HCT116 (cell line): ENCODE measurements at places on chromosomes 2 and 18. TPM values are rescaled to one million over a fixed set of nuclear protein-coding genes. Genes with fewer than 3 reads are reported as not detected.

DNA sequence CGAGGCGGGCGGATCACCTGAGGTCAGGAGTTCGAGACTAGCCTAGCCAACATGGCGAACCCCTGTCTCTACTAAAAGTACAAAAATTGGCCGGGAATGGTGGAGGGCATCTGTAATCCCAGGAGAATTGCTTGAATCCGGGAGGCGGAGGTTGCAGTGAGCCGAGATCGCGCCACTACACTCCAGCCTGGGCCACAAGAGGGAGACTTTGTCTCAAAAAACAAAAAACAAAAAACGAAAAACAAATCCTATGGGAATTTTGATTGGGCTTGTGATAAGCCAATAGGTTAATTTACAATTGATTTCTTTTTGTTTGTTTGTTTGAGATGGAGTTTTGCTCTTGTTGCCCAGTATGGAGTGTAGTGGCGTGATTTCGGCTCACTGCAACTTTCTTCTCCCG is 24.2 kb upstream of the TOGARAM2 start:
- H3K27me3 ChIP-seq: no peaks in the 10 kb centered on the region
- 0 out of 2 replicates have a peak, but pooled peaks cover 3% of the 10 kb centered on the region for H3K4me1 ChIP-seq
- peak overlapping the region; percentile 42 for H3K4me3 ChIP-seq
- no peak overlapping the region for H3K27ac ChIP-seq
- DNase-seq: peak; percentile 44

DNA sequence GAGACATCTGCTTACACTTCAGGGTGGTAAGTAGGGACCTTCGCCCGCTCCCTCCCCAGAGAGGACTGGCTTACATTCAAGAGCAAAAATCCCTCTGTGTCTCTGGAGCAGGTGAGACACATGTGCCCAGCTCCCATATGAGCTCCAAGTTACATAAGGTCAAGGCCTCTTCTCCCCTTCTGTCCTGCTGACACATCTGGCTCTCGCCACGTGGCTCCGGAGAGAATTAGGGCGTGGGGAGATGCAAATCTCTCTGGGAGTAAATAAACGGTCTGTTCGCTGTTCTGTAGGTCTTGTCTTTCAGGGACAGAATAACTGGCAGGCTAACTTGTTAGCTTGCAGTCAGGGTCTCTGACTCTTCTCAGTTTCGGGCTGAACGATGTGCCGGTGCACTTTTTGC is 16.2 kb downstream of the MRO start:
- no peak overlapping the region for H3K4me3 ChIP-seq
- no peaks in the 10 kb centered on the region for H3K4me1 ChIP-seq
- H3K27me3 ChIP-seq: no peaks in the 10 kb centered on the region
- no peak for DNase-seq
- H3K27ac ChIP-seq: no peak overlapping the region

DNA sequence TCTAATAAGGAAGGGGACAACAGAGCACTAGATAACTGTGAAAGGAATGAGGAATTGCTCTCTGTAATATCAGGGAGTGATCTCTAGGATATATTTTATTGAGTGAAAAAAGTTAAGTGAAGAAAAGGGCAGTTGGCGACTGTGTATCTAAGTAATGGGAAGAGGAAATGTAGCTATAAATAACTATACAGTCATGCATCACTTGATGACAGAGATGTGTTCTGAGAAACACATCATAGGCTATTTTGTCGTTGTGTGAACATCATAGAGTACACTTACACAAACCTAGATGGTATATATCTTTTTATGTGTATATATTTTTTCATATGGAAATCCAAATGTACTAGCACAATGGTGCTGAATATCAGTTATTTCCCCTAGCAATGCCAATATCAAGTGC is 329.3 kb downstream of the TXNL1 start:
- no peaks in the 10 kb centered on the region for H3K4me1 ChIP-seq
- no peaks in the 10 kb centered on the region for H3K36me3 ChIP-seq
- H3K4me3 ChIP-seq: no peak overlapping the region
- H3K27me3 ChIP-seq: no peaks in the 10 kb centered on the region
- DNase-seq: no peak

GRCh38 chr2:237128026-237128703 is 42.5 kb downstream of the COPS8 start:
- H3K4me3 ChIP-seq: no peak overlapping the region
- H3K27me3 ChIP-seq: peaks cover 9% of the 10 kb centered on the region; the same call in 1 of the 2 replicates
- peak; percentile 77 for DNase-seq
- H3K27ac ChIP-seq: no peak overlapping the region
- H3K4me1 ChIP-seq: peaks cover 19% of the 10 kb centered on the region

DNA sequence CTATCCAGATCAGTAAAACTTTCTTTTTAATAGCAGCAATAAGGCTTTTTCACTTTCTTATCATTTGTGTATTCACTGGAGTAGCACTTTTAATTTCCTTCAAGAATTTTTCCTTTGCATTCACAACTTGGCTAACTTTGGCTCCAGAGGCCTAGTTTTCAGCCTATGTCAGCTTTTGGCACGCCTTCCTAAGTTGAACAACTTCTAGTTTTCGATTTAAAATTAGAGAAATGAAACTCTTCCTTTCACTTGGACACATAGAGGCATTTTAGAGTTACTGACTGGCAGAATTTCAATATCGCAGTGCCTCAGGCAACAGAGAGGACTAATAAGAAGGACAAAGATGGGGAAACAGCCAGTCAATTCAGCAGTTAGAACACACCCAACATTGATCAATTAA is 577.4 kb downstream of the DSC3 start:
- DNase-seq: no peak
- no peaks in the 10 kb centered on the region for H3K4me1 ChIP-seq
- no peak overlapping the region for H3K27ac ChIP-seq
- H3K4me3 ChIP-seq: no peak overlapping the region
- no peaks in the 10 kb centered on the region for H3K36me3 ChIP-seq

The ACTG2 gene
- total RNA-seq: 0.89 TPM
